ENCODE measurements at places on chromosomes 7 and 10. TPM values are rescaled to one million over a fixed set of nuclear protein-coding genes. Genes with fewer than 3 reads are reported as not detected.

GRCh38 chr10:61898435-61898778, 3.1 kb upstream of the ARID5B start:
- DNase-seq = no peak

- DNase-seq = no peak
These were observed 88.6 kb downstream of the PDGFA start for GRCh38 chr7:431041-431440.

- no peak for DNase-seq
These were observed 52.3 kb downstream of the TPST1 start for GRCh38 chr7:66257481-66257880.

GRCh38 chr10:24951201-24952142, 934 bp downstream of the PRTFDC1 start:
- DNase-seq = no peak

Gene PHYHIPL
- total RNA-seq = not detected

- DNase-seq = no peak
These were observed 524.0 kb upstream of the KCND2 start for GRCh38 chr7:119748991-119749390.

- no peak for DNase-seq
These were observed 21.9 kb upstream of the ELN start for GRCh38 chr7:74006032-74006431.

Gene RGR
- not detected for total RNA-seq

All from SJSA1 (cell line).